ENCODE measurements at places on chromosomes 13 and 19.
A peak's percentile ranks its signal among the peaks of the same experiment; 100 is the strongest.

DNA sequence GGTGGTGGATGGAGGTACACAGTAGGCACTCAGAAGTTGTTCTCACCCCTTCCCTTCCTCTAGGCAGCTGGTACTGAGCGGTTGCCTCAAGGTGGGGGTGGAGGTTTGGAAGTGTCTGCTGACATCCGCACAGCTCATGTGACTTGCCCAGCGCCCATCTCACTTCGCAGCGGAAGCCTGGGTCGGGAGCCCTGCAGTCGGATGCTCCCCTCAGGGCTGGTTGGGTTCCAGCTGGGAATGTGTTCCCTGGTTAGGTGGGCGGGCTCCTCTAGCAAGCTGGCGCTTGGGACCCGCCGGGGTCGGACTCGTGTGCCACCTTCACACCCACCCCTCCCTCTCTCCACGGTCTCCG, 10.2 kb downstream of the PPP1R37 start:
- peak; percentile 55 for DNase-seq

DNA sequence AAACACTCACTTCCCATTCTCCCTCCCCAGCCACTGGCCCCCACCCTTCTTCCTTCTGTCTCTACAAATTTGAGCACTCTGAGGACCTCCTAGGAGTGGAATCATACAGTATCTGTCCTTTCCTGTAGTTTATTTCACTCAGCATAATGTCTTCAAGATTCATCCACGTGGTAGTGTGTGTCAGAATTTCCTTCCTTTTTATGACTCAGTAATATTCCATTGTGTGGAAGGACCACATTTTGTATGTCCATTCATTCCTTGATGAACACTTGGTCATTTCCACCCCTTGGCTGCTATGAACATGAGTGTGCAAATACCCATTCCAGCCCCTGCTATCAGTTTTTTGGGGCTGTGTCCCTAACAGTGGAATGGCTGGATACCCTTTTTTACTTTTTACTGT, 9.8 kb downstream of the KLF2 start:
- DNase-seq, result no peak

GRCh38 chr13:41577436-41577835, 120.1 kb downstream of the RGCC start:
- DNase-seq, result no peak

GRCh38 chr19:45354241-45354842, 13.8 kb downstream of the KLC3 start:
- DNase-seq, result no peak

DNA sequence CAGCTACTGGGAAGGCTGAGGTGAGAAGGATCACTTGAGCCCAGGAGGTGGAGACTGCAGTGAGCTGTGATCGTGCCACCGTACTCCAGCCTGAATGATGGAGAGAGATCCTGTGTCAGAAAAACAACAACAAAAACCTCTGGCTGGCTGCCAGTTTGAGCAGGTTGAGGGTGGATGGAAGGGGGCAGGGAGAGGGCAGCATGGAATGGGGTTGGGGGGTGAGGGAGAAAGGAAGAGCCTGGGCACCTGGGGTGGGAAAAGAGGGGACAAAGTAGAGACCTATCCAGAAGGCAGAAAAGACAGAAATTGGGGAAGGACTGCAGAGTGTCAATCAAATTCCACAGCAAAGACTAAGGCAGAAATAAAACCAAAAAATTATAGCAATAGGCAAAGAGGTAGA, 4.7 kb downstream of the SLC1A5 start:
- DNase-seq, result no peak

Data from CD4-positive, alpha-beta T cell treated with Interleukin-12 subunit alpha and Interleukin-12 subunit beta, for 1 hour (primary cell).